ENCODE measurements at places on chromosomes 2 and 18.

- no peak for DNase-seq
These were observed 757.5 kb downstream of the DPP10 start for GRCh38 chr2:115199966-115200365.

DNA sequence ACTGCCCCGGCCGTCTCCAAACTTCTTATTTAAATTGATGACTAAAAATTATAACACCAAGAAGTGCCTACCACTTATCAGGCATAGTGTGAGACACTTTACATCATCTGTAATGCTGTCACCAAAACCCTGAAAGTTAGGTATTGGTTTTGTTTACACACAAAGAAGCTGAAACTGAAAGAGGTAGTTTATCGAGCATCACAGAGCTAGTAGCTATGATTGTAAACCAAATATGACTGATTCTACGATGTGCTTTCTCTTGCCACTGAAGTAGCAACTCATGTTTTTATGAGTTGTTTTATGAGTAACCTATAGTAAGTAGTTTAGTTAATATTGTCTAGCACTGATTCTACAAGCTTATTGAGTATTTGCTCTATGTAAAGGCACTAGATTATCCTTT lies 31.5 kb downstream of the DYNC1I2 start:
- no peak for DNase-seq

- no peak for DNase-seq
These were observed 5.2 kb upstream of the EN1 start for GRCh38 chr2:118852605-118853128.

- no peak for DNase-seq
These were observed 1399.3 kb upstream of the LRRTM1 start for GRCh38 chr2:81703831-81704230.

GRCh38 chr2:162368494-162368893 lies 24.6 kb downstream of the GCA start:
- no peak for DNase-seq

GRCh38 chr2:167550448-167550847 lies 662.2 kb downstream of the XIRP2 start:
- no peak for DNase-seq

GRCh38 chr2:216289470-216289869 lies 82.8 kb downstream of the MARCHF4 start:
- no peak for DNase-seq

- DNase-seq: no peak
These were observed 473.6 kb upstream of the NRXN1 start for GRCh38 chr2:51505533-51505932.

DNA sequence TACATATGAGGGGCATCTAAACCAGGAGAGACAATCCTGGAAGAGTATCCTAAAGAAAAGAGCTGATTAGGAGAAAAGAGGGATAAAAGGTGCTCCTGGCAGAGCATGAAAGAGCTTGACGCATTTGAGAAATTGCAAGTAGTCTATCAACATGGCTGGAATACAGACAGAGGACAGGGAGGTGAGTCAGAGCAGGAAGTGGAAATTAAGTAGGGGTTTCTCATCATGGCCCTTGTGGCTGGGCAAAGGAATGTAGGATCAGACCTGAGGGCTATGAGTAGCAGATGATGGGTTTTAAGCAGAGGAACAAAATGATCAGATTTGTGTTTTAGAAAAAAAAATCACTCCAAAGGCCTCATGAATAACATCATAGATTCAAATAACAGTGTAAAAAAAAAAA lies 49.2 kb upstream of the UGP2 start:
- peak; percentile 5 for DNase-seq

- no peak for DNase-seq
These were observed 151.0 kb upstream of the DNMT3A start for GRCh38 chr2:25492726-25493125.

GRCh38 chr2:26904839-26905238 lies 56.9 kb downstream of the DPYSL5 start:
- DNase-seq: no peak

- DNase-seq: no peak
These were observed at the start of gene VIT for GRCh38 chr2:36696533-36696932. Gene VIT, plus strand, starts transcription at chr2:36696707. Its CDS starts 19,664 bp downstream, at chr2:36716371.

GRCh38 chr2:241298673-241299072 lies 16.8 kb downstream of the HDLBP start:
- DNase-seq: no peak

DNA sequence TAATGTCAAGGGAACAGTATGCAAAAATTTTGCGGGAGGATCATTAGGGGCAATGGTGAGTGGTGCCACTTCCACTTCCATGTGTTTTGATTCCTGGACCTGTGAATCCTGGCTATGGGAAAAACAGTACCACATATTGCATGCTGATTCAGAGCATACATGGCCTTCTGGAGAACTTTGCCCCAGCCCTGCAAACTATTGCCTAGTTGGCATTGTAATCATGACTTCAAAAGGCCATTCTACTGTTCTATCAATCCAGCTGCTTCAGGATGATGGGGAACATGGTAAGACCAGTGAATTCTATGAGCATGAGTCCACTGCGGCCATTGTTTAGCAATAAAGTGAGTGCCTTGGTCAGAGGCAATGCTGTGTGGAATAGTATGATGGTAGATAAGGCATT lies 75.3 kb upstream of the ZC3H15 start:
- DNase-seq: no peak

- DNase-seq: peak; percentile 25
These were observed 45.6 kb downstream of the RAMP1 start for GRCh38 chr2:237904831-237905599.

DNA sequence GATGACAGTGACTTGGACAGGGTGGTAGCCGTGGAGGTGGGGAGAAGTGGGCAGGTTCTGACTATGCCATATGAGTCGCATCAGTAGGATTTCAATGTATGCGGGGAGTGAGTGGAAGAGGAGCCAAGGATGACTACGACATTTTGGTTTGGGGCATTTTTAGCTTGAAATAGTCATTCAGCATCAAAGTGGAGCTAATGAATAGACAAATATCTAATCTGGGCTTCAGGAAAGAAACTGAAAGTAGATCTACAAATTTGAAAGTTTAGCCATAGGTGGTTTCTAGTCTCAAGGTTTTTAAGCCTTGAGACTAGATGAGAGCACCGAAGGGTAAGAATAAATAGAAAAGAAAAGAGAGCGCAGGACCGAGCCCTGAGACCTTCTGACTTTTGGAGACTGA lies 58.3 kb downstream of the FEZ2 start:
- DNase-seq: no peak

DNA sequence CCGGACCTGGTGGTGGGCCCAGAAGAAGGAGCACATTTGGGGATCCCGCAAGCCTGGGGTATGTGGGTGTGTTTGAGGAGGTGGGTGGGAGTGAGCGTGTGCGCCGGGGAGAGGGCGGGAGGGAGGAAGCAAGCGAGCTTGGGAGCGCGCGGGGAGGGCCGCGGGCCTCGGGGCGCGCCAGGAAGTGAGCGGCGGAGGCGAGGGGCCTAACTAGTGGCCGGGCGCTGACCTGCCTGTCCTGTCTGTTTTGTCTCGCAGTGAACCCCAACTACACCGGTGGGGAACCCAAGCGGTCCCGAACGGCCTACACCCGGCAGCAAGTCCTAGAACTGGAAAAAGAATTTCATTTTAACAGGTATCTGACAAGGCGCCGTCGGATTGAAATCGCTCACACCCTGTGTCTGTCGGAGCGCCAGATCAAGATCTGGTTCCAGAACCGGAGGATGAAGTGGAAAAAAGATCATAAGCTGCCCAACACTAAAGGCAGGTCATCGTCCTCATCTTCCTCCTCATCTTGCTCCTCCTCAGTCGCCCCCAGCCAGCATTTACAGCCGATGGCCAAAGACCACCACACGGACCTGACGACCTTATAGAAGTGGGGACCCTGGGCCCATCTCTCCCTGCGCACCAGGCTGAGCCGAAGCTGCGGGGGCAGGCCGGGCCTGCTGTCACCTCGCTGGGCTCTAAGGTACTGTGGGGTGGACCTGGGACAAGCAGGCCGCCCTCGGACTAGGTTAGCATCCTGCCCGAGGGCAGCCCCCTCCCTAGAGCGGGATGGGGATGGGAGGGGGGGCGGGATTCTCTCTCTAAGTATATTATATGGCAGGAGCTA lies 1.2 kb downstream of the HOXD4 start:
- no peak for DNase-seq

DNA sequence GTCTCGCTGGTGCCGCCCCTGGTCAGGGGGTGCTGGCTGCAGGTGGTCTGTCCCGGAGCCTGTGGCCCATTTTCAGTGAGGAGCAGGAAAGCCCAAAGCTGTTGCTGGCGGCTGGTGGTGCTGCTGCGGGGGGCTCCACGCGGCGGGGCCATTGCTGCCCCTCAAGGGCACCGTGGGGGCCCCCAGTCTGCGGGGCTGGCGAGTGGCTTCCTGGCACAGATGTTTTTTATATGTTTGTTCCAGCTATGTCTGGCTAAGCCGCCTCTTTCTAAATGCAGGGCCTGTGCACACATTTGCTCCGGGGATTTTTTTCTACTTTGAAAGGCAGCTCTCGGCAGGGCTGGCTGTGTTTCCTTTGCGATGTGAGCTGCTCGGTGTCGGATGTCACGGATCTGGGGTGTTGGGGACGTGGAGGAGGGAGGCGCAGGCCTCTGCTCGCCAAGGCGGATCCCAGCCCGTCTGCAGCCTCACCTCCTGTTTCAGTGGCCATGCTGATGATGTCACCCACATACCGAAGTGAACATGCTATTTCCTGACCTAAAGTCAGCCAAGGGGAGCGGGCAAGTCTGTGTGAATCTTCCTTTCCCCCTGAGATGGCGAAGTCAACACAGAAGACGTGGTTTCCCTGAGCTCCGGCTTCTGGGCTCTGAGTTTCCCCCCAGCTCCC lies 112.0 kb upstream of the CTDP1 start:
- DNase-seq: no peak

DNA sequence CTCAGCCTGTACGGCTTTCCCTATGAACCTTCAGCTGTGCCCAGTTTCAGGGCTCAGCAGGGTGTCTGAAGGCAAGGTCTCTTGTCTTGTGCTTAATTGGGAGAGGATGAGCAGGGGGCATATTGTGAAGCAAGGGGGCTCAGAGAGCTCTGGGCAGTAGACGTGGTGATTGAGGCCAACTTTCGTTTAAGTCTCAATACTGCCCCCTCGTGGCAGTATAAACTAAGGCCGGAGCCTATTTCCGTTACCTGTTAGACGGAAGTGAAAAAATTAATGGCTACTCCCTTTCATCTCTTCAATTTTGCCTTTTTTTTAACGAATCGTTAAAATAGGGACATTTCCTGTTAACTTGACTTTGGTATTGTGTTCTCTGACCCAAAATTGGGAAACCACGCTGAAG lies 193.4 kb downstream of the TDRD15 start:
- peak; percentile 48 for DNase-seq

GRCh38 chr2:18209934-18210639 lies 331.6 kb downstream of the KCNS3 start:
- no peak for DNase-seq

- peak; percentile 17 for DNase-seq
These were observed 43.2 kb downstream of the CYB5A start for GRCh38 chr18:74248595-74248994.

GRCh38 chr2:58532641-58533040 lies 291.5 kb upstream of the FANCL start:
- DNase-seq: no peak

DNA sequence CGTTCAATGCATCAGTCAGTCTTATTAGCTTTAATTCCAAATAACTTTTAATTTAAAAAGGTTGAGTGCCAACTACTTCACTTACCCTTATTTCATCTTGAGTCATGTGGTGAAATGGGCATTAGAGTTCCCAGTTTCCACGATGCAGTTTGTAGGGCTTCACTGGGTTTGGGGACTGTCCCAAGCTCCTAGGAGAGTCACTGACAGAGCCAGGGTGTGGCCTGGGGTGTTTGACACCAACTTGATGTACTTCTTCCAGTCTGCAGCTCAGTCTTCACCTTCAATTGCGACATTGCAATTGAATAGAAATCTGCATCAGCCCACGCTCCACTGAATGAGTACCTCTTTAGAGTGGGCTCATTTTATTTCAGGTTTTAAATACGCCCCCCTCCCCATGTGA lies 165.3 kb downstream of the ARL4C start:
- DNase-seq: peak; percentile 29

DNA sequence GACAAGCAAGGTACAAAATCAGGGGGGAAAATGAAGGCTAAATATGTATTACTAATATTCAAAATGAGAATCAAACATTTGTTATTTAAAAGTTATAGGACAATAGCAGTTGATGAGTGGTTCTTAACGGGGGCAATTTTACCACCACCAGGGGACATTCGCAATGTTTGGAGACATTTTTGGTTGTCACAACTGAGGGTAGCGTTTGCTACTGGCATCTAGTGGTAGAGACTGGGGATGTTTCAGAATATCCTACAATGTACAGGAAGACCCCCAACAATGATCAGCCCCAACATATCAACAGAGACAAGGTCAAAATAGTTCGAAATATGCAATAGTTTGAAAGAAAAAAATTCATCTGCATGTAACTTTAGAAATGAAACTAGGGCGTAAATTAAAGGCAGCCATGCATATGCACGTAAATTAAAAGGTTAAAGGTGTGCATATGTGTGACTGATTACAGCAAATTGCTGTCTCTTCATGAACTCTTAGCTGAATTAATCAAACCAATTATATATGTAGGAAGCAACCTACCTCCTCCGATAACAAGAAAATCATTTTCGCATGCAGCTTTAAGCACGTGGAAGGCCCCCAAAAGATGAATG lies 61.2 kb upstream of the CUL3 start:
- peak; percentile 29 for DNase-seq

- no peak for DNase-seq
These were observed 48.9 kb upstream of the LRP1B start for GRCh38 chr2:142179686-142180085.

DNA sequence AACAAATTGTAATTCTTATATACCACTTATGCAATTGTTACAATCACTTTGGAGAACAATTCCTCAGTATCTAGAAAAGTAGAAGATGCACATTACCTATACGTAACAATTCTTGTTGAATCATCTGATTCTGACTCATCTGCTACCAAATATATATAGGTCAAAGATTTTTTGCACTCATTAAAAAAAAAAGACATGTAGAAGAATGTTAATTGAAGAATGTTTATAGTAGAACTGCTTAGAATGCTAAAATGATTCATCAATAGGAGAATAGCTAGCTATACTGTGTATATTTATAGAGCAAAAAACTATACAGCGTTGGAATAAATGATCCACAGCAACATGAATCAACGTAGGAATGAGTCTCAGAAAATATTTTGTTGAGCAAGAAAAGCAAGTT lies 29.5 kb upstream of the STAT1 start:
- DNase-seq: no peak

DNA sequence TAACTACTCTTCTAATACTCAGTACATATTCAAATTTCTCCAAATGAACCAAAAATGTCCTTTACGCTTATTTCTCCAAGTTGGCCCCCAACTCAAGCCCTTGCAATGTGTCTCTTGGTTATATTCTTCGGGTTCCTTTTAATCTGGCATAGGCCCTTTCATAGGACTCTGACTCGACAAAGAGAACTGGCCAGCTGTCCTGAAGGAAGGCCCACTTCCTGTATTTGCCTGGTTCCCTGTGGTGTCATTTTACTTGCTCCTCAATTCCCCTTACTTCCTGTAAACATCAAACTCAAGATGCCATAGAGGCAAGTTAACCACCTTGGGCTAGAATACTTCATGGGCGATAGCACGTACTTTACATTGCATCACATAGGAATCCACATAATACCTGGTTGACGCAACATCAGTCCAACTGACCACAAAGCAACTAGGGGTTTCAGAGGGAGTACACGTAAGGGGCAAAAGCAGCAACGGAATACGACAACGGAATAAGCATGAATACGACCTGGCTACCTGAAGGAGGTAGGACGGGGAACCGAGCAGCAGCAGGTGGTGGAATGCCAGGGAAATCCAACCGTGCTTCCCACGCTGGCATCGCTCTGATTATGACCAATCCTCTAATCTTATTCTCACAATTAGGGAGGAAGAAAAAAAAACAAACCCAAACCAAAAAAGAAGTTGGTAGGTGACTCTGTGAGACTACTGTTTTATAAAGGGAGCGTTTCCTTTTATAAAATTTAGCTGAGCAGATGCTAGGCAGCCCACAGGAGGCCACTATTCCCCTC lies 823 bp upstream of the GORASP2 start:
- DNase-seq: no peak
